ENCODE measurements at places on chromosomes 5 and 9.

DNA sequence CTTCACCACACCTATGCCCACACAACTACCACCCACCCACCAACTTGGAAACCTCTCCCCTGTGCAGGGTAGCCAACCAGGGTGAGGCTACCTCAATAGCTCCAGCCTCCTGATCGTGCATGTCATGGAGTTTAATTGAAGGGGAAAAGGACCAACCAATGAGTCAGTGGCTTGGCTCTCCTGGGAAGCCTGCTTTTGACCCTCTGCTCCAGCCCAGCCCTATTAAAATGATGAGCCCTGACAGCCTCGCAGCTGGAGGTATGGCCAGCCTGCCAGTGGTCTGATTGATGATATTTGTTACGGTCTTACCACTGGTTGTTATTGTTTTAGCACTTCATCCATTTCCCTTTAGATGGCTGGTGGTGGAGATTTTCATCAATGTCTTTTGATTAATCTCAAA lies 280.4 kb downstream of the SH3GL2 start:
- DNase-seq, result no peak

DNA sequence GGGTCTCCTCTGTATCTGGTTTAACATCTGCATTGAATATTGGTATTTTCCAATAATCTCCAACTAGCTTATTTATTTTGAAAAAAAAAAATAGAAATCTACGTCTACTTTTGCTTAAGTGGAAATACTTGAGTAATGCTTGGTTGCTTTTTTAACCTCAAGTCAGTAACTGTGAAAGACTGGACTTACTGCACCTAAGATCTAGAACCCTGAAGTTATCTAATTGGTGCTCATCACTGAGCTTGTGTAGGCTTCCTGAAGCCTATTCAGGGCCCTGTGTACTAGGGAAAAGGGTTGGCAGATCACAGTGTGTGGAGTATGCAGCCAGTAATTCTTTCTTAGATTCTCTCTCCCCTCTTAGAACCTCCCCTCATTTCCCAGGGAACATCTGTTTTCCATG lies 16.2 kb downstream of the SLC1A1 start:
- no peak for DNase-seq

GRCh38 chr5:90287036-90287435 lies 122.5 kb downstream of the CETN3 start:
- no peak for DNase-seq

GRCh38 chr9:106700676-106701075 lies 162.3 kb upstream of the ZNF462 start:
- no peak for DNase-seq

DNA sequence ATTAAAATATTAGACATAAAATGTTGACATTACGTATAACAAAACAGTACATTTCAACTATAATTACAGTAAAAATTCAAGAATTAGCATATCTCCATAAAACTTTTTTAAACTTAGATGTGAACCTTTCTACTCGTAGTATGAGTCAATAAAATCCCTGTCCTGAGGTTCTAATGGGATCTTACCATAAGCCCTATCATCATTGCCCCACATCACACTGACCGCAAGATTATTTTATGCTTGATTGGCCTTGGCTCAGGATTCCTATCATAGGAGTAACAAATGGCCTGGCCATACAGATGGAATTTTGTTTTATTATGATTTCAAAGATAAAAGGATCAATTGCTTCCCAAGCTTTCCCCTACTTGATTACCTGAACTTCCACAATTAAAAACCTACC lies 238.3 kb downstream of the MEF2C start:
- DNase-seq, result no peak

GRCh38 chr5:172111852-172112225 lies 76.2 kb downstream of the STK10 start:
- no peak for DNase-seq

GRCh38 chr9:70639853-70640814 lies 225.7 kb upstream of the KLF9 start:
- peak; percentile 0 for DNase-seq

GRCh38 chr9:87546704-87547103 lies 49.0 kb downstream of the DAPK1 start:
- DNase-seq, result no peak

- DNase-seq, result no peak
Observed at GRCh38 chr9:91012933-91013841, 211.6 kb downstream of the SYK start.

DNA sequence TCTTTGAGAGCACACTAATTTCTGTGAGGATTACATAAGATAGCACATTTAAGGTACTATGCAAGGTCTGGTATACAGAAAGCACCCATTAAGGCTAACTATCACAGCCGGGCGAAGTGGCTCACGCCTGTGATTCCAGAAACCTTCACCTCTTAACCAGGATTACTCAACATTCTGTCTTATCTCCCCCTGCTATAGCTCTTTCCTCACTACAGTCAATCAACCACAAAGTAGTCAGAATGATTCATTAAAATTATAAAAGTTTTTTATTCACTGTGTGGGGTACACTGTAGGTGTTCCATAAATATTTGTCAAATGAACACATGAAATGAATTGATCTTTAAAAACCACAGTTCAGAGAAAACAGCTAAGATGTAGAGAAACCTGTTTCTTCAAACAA lies 48.7 kb downstream of the CHD1 start:
- no peak for DNase-seq

DNA sequence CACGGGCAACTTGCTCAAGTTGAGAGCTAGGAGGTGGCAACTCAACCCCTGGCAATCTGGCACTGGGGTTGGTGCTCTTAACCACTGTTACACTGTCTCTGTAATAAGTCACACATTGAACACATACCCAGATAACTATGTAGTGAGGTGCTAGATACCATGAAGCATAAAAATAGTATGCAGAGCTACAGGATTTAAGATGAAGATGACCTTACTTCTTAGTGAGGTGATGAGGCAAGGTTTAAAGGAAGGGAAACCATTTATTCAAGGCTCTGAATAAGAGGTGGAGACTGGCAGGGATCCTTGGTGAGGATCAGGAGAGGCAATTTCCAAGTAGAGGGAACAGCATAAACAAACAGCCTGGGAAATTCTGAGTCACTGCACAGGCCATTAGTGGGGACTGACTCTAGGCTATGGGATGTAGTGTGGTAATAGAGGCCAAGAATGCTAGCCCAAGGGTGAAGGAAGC lies 67.6 kb upstream of the NR3C1 start:
- DNase-seq, result no peak

GRCh38 chr9:109499631-109500410 lies 1.7 kb upstream of the PTPN3 start:
- DNase-seq, result no peak

DNA sequence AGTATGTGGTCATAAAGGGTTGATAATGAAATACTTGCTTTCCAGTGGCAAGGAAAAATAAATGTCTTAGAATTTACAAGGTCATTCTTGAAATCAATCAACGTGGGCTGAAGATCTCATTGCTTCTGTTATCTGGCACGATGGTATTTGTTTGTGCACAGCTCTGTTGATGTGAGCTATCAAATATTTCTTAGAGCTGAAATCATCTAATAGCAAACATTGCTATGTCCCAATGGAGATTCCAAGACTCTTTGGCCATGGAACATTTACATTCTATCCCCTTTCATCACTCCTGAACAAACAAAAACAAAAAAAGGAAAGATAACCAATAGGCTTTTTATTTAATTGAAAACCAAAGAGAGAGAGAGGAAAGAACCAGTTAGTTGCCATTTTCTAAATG lies 111.5 kb upstream of the CCDC152 start:
- DNase-seq, result no peak

DNA sequence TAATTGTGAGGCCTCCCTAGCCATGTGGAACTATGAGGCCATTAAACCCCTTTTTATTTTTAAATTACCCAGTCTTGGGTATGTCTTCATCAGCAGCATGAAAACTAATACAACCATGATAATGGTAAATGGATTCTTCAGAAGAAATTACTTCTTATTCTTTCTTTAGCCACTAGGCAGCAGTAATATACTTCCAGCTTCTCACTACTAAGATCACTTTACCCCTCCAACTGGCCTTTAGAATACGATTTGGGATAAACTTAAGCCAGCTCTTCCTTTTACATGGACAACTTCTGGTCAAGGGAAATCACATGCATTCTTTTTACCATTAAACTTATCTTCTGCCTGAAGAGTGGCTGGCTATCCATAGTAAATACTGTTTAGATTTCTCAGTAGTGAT lies 355.4 kb downstream of the MAN2A1 start:
- no peak for DNase-seq

- DNase-seq, result no peak
Observed at GRCh38 chr9:982394-983230, 6.2 kb downstream of the DMRT3 start.

DNA sequence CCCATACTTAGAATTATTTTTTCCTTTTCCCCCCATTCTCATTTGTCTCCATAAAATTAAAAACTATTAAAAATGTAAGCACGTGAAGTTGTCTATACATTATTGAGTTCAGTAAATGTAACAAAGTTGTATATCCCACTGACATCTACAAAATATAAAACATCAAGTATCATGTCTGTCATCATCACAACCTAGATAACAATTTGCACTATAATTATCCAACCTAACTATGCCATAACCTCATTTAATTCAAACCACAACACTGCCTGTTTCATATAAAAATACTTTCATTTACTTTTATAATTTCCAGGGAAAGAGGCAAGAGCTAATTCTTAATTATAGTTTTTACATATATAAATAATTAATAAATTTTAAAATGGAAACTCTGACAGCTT lies 9.1 kb downstream of the EFNA5 start:
- DNase-seq, result no peak

DNA sequence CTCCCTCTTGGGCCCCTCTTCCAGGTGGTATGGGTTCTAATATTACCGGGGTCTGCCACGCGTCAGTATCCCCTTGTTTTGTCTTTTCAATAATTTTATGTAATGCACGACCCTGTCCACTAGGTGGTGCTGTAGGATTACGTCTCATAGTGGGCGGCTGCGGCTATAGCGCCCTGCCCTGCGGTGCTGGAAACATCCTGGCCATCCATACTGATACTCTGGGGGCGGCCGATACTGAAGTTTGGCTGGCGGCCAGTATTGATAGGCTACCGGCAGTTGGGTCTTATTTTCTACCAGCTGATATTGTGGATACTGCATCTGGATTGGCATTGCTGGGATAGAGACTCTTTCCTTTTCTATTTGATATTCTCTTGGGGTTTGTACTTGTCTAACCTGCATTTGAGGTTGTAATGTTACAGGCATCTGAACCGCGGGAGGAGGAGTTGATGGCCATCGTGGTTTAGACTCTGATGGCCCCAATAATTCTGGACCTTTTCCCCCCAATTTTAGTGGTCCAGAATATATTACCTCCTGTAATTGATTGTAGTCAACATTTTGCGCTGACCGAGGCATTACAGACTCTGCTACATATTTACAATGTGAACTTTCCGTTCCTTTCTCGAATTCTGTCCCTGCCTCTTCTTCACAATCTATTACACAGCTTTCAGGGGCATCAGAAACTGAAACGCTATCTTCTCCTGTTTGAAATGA lies 3.3 kb upstream of the TMEM141 start:
- peak; percentile 39 for DNase-seq

- no peak for DNase-seq
Observed at GRCh38 chr5:176822793-176823481, 12.6 kb downstream of the UNC5A start.

GRCh38 chr9:33952066-33952465 lies 96.6 kb downstream of the UBAP2 start:
- DNase-seq, result no peak

DNA sequence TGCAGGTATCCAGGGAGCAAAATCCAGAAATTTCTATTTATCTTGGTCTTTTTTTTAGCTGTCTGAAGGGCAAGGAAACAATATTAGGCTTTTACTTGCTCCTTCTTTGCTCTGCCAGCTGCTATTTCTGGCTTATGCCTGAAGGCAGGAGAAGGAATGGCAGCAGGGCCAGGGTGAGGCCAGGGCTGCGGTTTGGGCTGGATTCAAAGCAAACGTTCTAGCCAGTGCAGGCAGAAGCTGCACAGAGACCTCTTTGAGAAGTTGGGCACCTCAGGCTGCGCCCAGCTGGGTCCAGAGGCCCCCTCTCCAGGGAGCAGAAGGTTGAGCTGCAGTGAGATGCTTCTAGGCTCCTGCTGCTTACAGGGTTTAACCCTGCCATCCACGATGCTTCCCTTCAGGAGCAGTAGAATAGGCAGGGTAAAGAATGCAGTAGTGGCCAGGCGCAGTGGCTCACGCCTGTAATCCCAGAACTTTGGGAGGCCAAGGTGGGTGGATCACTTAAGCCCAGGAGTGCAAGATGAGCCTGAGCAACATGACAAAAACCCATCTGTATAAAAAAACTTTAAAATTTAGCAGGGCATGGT lies 201.2 kb downstream of the ADCY2 start:
- no peak for DNase-seq

DNA sequence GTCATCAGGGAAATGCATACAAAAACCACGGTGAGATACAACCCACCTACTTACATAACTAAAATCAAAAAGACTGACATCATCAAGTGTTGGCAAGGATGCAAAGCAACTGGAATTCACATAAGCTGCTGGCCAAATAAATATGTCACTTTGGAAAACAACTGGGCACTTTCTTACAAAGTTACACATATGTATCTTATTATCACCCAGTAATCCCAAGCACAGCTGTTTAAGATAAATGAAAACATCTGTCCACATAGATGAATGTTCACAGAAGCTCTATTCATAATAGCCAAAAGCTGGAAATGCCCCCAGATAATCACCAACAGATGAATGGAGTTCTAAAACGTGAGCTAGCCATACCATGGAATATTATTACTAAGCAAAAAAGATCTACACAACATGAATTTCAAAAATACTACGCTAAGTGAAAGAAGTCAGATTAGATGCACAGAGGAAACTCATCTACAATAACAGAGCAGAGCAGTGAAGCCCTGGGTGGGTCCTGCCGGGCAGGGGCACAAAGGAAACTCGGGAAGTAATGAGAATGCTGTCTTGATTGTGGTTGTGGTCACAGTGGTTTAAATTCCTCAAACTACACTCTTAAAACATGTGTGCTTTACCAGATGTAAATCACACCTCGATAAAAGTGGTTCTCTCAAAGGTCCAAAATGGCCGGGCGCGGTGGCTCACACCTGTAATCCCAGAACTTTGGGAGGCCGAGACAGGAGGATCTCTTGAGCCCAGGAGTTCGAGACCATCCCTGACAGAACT lies 8.5 kb downstream of the CAMSAP1 start:
- DNase-seq, result no peak

DNA sequence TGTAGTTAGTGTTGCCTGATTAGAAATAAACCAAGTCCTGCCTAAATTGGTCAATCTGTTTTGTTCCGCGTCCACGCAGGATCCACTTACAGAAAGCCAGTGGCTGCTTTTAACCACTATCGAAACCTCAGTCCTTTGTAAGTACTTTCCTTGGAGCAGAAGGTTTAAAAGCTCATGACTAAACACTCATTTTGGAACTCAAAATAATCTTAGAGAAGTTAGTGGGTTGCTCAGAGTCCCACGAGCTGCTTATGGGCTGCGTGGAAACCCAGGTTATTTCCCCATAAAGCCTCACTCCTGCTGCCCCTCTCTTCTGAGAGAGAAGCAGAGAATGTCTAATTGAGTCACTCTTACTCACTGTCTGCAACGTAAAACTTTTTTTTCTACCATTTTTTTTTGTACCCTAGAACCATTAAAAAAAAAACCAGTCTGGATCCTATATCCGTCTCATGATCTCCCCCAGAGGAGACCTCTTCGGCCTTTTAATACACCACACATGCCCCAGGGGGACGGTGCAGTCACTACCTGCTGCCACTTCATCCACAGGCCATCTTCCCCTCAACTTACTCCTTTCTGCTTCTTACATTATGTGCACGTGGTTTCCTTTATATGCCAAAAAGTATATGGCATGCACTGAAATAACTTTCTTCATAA lies 7.6 kb downstream of the BASP1 start:
- no peak for DNase-seq

GRCh38 chr9:73030370-73031030 lies 77.6 kb upstream of the ALDH1A1 start:
- no peak for DNase-seq

GRCh38 chr5:96113170-96113939 lies 151.7 kb upstream of the ELL2 start:
- DNase-seq, result no peak

Measured in NCI-H187 (cell line).